ENCODE measurements at places on chromosomes 1 and 21. TPM values are rescaled to one million over a fixed set of nuclear protein-coding genes. Genes with fewer than 3 reads are reported as not detected.

Gene IL22RA1
- not detected for total RNA-seq

Gene DUSP12
- total RNA-seq: 71.5 TPM

Gene LRRC71
- total RNA-seq: not detected

Gene BLACAT1
- 8.4 TPM for total RNA-seq

Gene EXO1
- total RNA-seq: 4.3 TPM

Gene RGSL1
- total RNA-seq: not detected

Gene LRRC53
- 0.11 TPM for total RNA-seq

Gene CDCA8
- 3.6 TPM for total RNA-seq

Gene RUNX3
- total RNA-seq: 0.49 TPM

Gene MYOG
- total RNA-seq: 19.8 TPM

Gene ZBED6
- total RNA-seq: 22.9 TPM

Gene TSTD1
- 29.7 TPM for total RNA-seq

Gene ADGRB2
- 32.9 TPM for total RNA-seq

Gene TTC39A
- 5.2 TPM for total RNA-seq

Gene DNAJC28
- total RNA-seq: 3.2 TPM
